MG63 (cell line): ENCODE measurements at places on chromosomes 2 and 18.
A peak's percentile ranks its signal among the peaks of the same experiment; 100 is the strongest.

- DNase-seq = no peak
Measured at GRCh38 chr2:70090706-70091334, 3.5 kb downstream of the PCBP1 start.

- DNase-seq = peak; percentile 82
Measured at GRCh38 chr2:9378433-9379390, 44.6 kb downstream of the ITGB1BP1 start.

DNA sequence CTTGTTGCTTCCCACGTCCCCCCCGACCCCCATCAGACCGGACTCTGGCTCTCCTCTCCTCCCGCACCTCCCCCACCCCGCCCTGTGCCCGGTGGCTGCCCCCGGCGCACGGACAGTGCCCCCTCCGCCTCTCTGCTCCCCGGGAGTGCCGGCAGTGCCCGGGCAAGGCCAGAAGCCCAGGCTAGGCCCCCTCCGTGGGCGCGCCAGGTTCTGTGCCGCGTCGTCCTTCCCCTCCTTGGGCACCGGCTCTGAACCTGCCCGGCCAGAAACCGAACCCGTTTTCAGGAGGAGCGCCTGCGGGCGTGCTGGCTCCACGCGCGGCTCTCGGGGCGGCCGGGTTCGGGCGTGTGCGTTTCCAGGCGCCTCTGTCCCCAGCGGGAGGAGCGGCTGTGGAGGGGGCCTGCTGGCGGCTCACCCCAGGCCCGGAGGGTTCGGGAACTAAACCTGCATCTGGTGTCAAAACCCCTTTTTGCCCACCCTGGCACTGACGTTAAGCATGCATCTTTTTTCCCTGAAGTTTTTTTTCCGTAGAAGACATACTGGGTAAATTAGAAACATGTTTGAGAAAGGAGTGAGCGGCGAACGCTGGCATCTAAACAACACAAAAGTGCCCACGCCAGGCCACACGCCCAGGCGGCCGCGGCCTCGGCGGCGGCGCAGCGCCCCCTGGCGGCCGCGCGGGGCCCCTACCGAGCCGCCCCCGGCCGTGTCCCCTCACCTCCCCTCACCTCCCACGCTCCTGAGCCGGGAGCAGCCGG, 123.9 kb upstream of the SLC1A4 start:
- peak; percentile 72 for DNase-seq

- no peak for DNase-seq
Measured at GRCh38 chr2:13255485-13255884, 538.7 kb downstream of the TRIB2 start.

- DNase-seq = no peak
Measured at GRCh38 chr2:24203787-24204150, 28.9 kb downstream of the FAM228A start.

DNA sequence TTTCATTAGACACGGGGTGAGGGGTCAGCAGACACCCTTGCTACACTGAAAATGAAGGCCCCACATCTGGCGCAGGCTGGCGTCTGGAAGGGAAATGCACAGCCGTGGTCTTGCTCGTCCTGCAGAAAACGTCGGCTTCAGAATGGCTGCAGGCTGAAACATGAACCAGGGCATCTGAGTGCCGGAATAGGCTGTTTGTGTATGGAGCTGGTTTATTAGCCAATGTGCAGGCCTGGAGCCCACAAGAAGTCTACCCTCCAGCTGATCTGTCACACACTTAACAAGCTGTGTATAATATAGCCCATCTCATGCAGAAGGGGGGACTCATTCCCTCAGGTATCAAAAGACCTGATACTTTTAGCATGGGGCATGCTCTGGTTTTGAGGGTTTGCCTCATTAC, 153.4 kb upstream of the SOX11 start:
- no peak for DNase-seq

DNA sequence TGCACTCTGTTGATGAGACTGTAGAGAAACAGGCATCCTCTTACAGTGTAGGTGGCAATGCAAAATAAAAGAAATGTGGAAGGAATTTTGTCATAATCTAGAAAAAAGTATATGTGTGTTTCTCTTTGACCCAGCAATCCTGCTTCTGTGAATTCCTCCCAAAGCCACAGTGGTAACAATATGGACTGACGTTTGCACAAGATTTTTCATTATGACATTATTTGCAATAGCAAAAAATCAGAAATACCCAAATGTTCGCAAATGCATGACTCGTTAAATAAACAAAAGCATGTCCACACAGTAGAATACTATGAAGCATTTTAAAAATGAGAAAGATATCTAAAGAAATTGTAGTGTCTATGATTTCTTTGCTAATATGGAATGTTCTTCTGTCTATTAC, 255.2 kb upstream of the NRP2 start:
- no peak for DNase-seq

- peak; percentile 88 for DNase-seq
Measured at GRCh38 chr2:65662654-65663432, 230.4 kb upstream of the SPRED2 start.

DNA sequence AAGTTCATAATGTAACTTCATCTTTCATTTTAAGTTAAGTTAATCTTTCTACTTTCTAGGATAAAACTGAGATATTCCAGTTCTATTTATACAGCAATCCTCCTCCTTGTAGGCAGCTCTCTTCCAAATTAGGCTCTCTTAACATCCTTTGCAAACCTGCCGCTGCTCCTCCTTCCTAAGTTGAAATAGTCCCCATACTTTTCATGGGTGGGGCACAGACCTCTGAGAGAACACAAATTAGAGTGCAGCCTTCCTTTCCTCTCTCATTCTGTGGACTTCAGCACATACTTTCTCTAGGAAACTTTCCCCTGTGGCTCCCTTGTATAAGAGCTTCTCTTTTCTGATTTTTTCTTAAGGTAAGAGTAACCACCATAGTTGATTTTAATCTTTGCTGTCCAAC, 28.3 kb downstream of the TWSG1 start:
- DNase-seq = no peak

GRCh38 chr18:42018831-42019230, 63.8 kb downstream of the PIK3C3 start:
- no peak for DNase-seq

- DNase-seq = no peak
Measured at GRCh38 chr2:105881286-105882136, 136.8 kb downstream of the NCK2 start.

- DNase-seq = no peak
Measured at GRCh38 chr2:8872821-8873432, 35.5 kb upstream of the KIDINS220 start.

DNA sequence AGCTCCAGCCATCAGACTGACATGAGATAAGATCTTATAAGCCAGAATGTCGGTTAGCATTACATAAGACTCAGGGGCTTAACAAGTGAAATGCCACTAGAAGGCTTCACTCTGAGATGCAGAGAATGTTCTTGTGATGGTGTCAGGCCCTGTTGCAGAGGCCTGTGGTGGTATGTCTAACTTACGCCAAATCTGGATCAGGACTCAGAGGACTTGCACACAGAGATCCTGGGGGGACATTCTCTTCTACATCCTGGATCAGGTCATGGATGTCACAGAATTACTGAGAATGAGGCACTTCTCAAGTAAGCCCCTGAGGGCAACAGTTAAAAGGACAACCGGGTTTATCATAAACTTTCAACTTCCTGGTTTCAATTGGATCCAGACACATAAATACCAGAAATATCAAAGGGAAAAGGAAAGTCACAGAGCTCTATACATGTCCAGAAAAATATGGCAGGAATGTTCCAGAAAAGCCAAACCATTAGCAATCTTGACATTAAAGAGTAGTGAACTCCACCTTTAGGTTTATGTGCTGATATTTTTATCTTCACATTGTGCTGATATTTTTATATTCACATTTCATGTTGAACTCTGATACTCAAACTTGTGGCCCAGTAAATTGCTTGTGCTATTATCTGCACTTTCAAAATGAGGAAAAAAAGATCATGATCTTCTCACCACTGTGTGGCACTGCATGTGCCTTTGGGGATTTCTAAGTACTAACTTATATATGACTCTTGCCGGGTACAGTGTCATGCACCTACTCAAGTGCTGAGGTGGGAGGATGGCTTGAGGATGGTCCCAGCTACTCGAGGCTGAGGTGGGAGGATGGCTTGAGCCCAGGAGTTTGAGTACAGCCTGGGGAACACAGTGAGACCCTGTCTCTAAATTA, 137.5 kb upstream of the RNF152 start:
- no peak for DNase-seq

DNA sequence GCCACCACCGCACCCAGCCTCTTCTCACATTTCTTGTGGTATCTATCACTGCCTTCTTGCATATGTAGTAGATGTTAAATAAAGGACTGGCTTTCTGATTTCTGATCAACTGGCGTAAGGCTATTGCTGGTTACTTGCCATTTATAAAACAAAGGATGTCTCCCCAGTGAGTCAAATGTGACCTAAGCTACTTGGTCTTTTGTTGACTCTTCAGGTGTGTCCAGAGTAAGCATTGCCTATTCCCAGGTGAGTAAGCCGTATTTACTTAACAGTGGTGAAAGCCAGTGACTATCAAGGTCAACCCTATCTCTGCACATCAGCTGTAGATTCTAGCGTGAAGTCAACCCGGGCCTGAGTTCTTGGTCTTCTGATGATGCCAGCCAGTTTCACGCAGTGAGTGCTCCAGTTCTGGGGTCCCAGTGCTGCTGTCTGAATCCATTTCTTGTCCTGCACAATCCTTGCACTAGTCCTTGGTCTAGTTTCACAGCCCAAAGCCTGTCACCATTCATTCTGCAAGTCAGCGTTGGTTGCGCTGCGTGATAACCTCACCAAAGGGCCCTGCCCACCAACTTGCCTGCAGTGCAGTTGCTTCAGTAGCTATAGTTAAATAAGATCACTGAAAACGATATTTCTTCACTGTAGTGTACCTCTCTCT, 120.2 kb downstream of the GBX2 start:
- DNase-seq = no peak

- DNase-seq = no peak
Measured at GRCh38 chr2:100148883-100149282, 6.5 kb upstream of the AFF3 start.

- no peak for DNase-seq
Measured at GRCh38 chr2:2898744-2899143, 478.9 kb downstream of the EIPR1 start.

DNA sequence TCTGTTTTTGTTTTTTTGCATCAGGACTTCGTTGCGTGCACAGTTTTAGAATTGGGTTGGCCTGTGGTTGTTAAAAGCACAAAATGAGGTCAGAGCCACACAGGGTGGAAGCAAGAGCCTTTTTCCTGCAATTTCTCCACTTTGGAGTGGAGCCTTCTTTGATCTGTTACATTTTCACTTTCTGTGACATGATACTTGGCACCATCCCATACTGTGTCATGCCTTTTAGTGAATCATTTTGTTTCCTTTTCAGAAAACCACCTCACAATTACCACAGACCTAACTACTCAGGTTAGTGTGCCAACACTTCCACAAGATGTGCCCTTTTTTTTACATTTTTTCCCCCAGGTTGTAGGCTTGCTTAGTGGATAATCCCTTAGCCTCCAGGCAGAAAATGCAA, 32.5 kb downstream of the MERTK start:
- peak; percentile 15 for DNase-seq
